ENCODE measurements at places on chromosomes 3 and 15. TPM values are rescaled to one million over a fixed set of nuclear protein-coding genes. Genes with fewer than 3 reads are reported as not detected.

Gene KLF13
- total RNA-seq, result 24.4 TPM

Gene FANCD2OS
- not detected for total RNA-seq

GRCh38 chr3:178915365-178915764, 156.2 kb downstream of the ZMAT3 start:
- DNase-seq, result no peak

DNA sequence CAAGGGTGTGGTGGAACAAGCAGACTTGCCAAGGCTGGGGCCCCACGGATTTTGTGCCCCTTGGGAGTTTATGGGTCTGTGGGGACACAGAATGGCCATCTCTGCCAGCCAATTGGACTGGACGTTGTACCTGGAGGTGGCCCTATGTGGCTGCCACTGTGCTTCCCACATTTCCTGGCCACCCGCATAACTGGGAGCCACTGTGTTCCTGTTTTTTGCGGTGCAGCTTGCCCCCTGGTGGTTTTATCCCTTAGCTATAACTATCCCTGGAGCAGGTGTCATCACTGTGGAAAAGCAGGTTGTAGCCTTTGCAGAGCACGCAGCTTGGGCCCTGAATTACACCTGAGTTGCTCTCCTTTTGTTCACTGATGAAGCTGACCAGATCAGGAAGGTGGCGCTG, 306.3 kb downstream of the ZPLD1 start:
- DNase-seq, result no peak

Gene PCSK6
- total RNA-seq, result 3.6 TPM

- DNase-seq, result no peak
Measured at GRCh38 chr3:173660645-173661299, 263.2 kb downstream of the NLGN1 start.

GRCh38 chr3:191158815-191159214, 40.2 kb upstream of the OSTN start:
- no peak for DNase-seq

GRCh38 chr3:32843510-32844321, 25.9 kb downstream of the TRIM71 start:
- no peak for DNase-seq

Gene MELTF
- total RNA-seq, result 11.4 TPM

Gene LIPC
- total RNA-seq, result 0.51 TPM

Gene RTP3
- not detected for total RNA-seq

Gene NAALADL2
- 218 TPM for total RNA-seq
